T-helper 2 cell (primary cell): ENCODE measurements at places on chromosomes 11 and 22.

DNA sequence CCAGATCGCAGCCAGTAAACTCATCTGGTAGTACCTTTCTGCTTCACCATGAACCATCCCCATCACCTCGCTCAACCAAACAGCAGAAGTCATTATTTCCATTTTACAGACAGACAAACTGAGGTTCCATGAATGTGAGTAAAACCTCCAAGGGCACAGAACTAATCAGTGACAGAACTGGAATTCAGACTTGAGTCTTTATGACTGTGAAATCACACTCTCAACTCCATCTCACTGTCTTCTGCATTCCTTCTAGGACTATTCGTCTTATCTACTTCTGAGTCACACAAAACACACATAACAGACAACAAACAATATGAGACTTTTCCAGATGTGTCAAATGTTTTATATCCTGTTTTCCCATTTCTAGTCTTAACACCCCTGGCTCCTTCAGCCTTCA lies 9.3 kb upstream of the NUP50 start:
- DNase-seq, result no peak

DNA sequence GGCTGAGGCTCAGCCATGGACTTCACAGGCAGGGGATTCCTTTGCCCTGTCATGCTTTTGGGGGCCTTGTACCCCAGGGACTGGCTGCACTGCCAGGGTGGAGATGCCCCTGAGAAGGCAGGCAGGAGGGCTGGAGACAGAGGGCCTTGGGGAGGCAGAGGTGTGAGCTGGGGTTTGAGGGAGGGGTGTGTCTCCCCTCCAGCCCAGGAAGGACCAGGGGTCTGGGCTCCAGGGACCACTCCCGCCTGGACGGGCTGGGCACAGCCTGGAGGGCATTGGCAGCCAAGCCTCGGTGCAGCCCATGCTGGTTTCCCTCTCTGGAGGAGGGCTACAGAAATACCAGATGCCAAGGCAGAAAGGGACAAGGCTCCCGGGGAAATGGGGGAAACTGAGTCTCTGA lies 19.5 kb downstream of the OTUB1 start:
- DNase-seq, result no peak

DNA sequence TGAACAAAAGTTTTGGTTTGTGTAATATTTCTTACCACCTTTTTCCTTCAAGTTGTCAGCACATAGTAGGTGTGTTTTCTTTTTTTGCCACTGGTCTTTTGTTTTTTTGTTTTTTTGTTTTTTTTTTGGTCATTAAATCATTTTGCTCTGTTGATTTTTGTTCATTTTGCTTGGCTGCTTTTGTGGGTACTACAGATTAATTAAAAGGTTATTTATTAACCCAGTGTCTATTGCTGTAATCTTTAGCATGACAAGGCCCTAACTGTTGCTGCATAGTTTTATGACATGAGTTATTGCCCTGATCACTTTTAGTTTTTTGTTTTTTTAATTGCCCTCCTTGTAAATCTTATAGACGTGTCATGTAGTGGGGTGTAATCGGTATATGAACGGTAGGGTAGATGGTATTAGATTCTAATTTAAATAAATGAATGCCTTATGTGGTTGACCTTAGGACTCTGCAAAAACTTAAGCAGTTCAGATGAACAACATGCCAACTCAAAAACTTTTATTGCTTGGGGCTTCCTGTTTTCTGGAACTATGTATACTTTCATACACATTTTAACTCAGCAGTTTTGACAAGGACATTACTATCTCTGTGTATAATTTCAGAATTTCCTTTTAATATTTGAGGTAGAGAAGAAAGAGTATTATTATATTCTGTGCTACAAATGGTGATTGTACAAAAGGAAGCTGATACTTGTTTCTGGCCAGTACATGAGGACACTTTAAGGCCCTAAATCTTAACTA lies 7.9 kb downstream of the EWSR1 start:
- DNase-seq, result no peak

DNA sequence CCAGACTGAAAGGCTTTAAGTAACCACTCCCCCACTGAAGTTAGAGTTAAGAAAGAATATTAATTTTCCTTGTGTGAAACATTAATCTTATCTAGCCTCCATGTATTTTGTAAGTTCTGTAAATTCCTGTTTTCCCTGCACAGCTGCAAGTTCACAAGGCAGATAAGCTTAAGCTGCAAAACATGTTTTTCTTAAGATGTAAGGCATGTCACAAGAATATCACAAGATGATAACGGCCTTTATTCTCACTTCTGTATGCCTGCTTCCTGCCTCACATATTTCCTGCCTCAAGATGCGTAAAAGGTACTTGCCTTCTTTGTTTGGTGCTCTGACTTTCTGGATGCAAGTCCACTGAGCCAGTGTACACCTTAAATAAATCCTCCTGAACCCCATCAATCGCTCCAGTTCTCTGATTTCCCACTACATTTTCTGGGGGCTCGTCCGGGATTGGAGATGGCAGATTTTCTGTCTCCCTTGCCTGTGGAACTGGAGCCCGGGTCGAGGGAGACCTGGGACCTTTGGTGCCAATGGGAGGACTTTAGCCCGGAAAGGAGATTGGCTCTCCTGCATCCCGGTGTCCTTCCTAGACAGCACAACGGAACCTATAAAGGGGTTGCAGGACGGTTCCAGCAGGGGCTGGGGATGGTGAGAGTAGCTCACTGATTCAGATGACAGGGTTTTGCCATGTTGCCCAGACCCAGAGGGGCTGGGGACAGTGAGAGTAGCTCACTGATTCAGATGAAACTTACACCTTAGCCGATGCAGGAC lies 30.2 kb downstream of the PPARA start:
- no peak for DNase-seq

- no peak for DNase-seq
Observed at GRCh38 chr22:44915441-44915840, 94.4 kb downstream of the PHF21B start.

DNA sequence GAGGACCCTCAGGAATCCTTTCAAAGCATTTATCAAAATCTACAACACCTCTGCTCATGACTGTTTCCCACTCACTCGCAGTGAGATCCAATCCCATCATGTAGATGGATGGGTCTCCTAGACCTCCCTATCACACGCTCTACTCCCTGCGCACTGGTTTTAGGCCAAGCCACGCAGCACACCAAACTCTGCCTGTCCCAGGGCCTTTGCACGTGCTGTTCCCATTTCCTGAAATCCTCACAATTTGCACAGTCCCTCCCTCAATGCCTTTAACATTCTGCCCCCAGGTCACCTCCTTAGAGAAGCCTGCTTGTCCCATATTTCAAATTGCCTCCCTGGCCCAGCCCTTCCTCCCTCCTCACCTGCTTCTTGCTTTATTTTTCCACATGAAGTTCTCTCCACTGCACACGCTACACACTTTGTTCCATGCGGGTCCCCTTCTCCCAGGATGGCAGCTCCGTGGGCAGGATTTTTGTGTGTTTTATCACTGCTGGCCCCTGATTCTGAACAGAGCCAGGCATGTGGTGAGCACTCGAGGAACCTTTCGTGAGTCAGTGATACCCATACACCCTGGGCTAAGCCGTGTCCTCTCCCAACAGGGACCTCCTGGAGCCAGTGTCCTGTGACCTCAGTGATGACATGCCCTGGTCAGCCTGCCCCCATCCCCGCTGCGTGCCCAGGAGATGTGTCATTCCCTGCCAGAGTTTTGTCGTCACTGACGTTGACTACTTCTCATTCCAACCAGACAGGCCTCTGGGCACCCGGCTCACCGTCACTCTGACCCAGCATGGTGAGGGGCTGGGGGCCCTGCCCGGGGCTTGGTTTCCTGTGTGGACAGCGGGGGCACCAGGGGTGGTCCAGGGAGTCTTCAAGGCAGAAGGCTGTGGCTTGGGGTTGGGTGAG lies 12.2 kb downstream of the CSF2RB start:
- DNase-seq, result no peak

DNA sequence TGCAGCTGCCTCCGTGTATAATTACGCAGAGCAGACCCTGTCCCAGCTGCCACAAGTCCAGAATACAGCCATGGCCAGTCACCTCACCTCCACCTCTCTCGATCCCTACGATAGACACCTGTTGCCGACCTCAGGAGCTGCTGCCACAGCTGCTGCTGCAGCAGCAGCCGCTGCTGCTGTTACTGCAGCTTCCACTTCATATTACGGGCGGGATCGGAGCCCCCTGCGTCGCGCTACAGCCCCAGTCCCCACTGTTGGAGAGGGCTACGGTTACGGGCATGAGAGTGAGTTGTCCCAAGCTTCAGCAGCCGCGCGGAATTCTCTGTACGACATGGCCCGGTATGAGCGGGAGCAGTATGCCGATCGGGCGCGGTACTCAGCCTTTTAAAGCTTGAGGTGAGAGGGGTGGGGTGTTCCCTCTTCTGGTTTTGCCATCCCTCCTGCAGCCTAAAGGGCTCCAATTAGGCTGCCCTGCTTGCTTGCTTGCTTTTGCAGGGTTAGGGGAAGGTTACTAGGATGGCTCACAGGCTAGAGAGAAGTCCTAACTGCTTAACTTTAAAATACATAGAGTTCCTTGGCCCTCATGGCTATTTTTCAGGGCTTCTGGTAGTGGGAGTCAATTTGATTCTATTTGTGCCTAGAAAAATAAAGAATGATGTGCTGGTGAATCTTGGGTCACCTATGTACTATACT lies 5.4 kb downstream of the RBM4 start:
- no peak for DNase-seq

DNA sequence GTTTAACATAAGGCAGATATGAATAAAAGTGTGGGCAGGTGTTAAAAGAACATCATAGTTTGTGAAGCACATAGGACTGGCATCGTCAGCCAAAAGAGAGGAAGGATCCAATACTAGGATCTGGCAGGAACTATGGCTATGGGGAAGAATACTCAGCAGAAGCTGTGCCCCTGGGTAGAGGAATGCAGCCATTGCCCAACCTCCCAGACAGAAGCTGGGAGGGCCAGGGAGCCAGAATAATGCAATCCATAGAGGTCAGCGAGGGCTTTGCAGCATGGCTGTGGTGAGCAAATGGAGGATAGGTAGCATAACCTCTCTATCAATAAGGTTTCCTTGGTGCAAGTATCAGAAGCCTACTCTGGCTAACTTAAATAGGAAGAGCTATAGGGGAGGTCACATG lies 11.7 kb upstream of the CSTF3 start:
- no peak for DNase-seq
